ENCODE measurements at places on chromosomes 3 and 15.

DNA sequence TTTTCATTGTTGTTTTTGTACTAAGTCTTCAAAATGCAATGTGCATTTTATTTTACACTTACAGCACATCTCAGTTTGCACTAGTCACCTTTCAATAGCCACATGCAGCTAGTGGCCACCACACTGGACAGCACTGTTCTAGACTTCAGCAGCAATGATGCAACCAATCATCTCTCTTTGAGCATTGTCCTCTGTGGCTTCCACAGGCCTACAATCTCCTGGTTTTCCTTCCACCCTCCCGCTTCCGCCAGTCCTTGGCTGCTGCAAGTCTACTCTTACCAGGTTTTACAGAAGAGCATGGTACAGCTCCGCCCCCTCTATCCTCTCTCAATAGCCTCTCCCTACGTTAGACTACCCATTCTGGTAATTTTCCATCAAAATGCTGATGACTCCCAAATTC is 25.1 kb upstream of the FSIP1 start:
- no peak for DNase-seq

DNA sequence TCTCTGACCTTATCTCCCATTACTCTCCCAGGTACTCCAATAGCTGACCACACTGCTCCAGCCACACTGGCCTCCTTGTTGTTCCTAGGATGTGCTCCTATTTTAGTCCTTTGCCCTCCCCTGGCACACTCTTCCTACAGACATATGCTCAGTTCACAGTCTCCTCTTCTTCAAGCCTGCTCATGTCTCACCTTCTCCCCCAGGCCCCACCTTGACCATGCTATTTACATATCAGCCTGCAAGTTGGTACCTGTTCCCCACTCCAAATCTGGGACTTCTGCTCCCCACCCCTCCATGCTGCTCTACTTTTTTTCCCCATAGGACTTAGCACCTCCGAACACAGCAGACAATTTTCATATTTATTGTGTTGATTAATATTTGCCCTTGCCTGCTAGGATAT is 84.9 kb upstream of the BCL6 start:
- DNase-seq, result no peak

GRCh38 chr3:76107935-76108570 is 322.7 kb upstream of the ZNF717 start:
- no peak for DNase-seq

GRCh38 chr3:110021659-110022058 is 684.3 kb upstream of the DPPA4 start:
- DNase-seq, result no peak

- DNase-seq, result no peak
Observed at GRCh38 chr15:40936709-40937666, 7.8 kb downstream of the DLL4 start.

DNA sequence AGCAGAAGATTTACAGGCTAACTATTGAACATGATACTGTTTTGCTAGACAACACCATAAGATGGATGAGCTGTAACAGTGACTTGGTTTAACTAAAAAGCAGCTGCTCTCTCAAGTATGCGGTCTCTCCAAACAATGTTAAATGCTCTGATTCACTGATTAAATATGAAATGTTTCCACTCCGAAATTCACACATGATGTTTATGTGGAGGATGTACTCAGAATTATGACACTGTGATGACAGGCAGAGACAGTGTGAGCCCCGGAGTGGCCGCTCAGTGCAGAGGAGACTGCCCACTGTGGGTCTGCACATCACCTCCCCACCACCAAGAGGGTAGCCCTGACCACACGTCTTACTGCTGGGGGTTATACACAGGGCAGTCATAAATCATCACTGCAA is 83.9 kb upstream of the MEX3B start:
- DNase-seq, result no peak
